ENCODE measurements at places on chromosomes 6 and 20.

DNA sequence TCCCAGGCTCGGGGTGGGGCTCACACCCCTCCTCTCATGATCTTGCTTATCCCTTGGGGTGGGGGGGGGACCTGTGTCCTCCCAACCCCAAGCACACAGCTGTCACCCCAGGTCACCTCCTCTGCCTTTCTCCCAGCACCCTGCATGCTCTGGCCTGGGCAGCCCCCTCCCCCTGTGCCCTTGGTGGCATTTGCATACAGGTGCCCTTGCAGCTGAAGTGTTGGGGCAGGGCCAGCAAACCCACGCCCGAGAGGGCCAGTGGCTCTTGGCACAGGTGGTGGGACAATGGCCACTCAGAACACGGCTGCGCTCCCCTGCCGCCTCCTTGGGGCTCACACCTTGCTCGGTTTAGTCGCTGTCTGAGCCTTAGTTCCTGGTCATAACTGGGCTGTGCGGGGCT, 11.3 kb upstream of the MYT1 start:
- no peak for DNase-seq

- no peak for DNase-seq
Observed at GRCh38 chr20:23232219-23232581, 118.4 kb upstream of the NXT1 start.

DNA sequence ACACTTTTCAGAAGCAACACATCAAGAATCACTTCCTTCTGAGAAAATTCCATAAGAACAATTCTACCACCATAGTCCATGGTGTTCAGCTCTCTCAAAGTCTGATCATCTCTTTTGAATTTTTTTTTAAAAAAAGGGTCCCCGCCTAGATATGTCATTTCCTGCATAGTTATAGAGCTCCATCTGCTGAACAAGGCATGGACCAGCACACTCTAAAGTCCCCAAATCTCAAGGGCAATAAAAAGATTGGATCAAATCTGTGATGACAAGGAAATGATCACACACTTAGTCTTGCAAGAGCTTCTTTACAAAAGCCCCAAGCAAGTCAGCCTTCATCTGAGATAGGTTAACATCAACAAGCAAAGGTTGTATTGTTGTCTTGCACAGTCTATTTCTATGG, 100.7 kb upstream of the STMND1 start:
- no peak for DNase-seq

DNA sequence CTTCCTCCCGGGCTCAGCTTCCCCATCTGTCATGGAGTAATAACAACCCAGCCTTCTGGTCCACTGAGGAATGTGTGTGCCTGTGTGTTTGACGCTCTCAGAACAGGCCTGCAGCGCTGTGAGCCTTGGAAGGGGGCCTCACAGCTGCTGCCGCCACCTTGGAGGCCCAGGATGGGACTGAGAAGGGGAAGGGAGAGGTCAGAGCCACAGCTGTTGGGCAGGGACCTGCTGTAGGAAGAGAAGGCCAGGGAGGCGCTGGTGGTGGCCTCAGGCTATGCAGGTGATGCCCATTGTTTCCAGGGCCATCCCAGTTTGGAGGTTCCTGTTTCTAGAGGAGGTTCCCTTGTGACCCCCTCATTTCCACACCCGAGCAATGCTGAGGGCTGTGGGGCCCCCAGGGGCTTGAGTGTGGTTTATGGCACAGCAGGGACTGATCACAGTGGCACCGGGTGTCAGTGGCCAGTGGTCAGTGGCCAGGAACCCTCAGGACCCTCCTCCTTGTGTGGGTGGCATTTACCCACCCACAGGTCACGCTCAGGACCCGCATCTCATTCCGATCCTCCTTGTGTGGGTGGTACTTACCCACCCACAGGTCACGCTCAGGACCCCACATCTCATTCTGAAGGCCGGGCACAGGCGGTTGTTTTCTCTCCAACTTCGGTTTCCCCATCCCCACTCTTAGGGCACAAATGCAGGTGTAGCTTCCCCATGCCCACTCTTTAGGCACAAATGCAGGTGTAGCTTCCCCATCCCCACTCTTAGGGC, 14.0 kb downstream of the TPD52L2 start:
- no peak for DNase-seq

- DNase-seq: no peak
Observed at GRCh38 chr6:105932440-105932839, 153.7 kb upstream of the PRDM1 start.

DNA sequence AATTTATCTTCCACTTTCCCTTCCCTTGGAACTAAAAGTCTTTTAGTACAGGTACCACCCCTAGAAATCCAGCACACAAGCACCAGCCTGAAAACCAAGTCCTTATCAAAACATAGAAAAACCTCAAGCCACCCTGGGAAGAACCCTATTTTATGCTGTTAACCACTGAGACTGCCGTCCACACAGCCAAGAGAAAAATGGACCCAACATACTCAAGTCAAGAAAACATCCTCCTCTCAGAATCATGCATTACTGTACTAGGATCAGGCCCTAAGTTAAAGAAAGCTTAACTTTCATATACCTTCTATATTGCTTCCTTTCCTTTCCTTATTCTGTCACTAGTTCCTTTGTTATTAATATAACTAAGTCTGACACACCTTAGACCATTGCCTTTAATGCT, 16.9 kb upstream of the GOPC start:
- DNase-seq: no peak

DNA sequence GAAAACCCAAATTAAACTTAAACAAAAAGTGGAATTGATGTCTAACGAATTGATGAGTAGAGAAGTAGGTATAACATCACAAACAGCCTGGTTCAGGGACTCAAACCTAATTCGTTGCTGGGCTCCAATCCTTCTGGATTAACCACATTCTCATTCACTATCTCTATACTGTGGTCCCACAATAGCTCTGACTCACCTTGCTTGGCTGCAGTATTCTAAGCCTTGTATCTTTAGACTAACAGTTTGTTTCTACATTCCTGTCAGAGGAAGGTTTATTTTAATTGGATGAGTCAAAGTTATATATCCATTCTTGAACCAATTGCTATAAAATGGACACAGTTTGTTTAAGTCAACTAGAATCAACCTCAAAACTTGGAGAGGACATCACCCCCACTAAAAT, 530.5 kb upstream of the PTCHD4 start:
- DNase-seq: no peak

GRCh38 chr6:100176311-100176950, 182.4 kb upstream of the MCHR2 start:
- no peak for DNase-seq

DNA sequence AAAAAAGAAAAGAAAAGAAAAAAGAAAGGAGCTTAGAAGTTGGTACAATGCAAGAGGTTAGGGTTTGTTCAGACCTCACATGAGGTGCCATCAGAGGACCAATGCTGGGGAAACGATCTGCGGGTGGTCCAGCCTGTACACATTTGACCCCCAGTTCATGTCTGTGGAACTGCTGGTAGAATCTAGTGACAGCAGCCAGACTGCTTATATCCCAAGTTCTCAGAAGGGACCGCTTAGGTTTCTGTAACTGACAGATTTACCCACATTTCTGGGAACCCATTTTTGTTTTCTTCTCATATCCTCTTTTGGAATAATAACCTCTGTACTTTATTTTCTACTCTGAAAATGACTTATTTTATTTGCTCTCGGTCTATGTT, 4.7 kb downstream of the PPP1R18 start:
- DNase-seq: no peak

DNA sequence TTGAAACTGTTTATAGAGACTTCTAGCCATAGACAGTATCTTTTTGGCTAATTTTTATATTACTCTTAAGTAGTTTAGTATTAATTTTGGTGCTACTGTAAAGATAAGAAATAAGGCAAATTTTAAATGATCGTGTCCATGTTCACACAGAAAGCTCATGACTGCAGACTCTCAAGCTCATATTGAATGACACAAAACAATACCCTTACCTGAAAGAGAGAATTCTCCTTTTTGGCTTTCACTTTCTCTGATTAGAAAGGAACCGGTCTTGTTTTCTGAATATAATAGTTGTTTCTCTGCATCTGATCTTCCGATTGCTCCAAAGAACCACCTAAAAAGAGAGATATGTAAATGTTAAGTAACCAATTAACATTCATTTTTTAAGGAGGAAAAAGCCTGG, 57.0 kb downstream of the FRK start:
- DNase-seq: no peak

GRCh38 chr6:149235130-149235561, 82.4 kb upstream of the TAB2 start:
- no peak for DNase-seq

DNA sequence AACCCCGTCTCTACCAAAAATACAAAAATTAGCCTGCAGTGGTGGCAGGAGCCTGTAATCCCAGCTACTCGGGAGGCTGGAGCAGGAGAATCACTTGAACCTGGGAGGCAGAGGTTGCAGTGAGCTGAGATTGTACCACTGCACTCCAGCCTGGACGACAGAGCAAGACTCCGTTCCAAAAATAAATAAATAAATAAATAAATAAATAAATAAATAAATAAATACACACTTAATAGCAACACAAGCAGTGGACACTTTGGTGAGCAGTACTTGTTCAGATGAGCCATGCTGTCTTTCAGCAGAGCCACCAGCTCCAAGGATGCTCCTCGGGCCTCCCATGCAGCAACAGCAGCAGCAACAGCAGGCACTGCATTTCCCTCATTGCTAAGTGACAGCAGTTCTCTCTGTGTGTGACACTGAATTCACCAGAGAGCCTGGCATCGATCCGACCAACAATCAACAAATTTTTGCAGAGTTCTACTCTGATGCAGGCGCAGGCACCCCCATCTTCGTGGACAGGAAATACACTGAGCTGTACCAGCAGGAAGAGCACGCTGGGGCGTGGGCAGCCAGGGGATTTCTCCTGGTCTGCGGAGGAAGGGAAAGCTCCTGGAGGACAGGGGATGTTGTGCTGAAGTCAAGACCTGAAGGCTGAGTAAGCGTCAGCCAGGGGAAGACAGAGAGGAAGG, 54.0 kb upstream of the SNX9 start:
- DNase-seq: no peak

GRCh38 chr6:63245909-63246308, 34.6 kb downstream of the FKBP1C start:
- no peak for DNase-seq
